ENCODE measurements at places on chromosomes 4 and X.
A peak's percentile ranks its signal among the peaks of the same experiment; 100 is the strongest.

GRCh38 chrX:55523356-55523755 lies 33.7 kb upstream of the USP51 start:
- DNase-seq = no peak

GRCh38 chrX:3815896-3816664 lies 102.6 kb upstream of the PRKX start:
- peak; percentile 32 for DNase-seq

GRCh38 chrX:14607446-14607985 lies 78.2 kb downstream of the GLRA2 start:
- no peak for DNase-seq

GRCh38 chr4:76892601-76893000 lies 5.3 kb downstream of the SOWAHB start:
- no peak for DNase-seq

- no peak for DNase-seq
These were observed 49.6 kb downstream of the KIT start for GRCh38 chr4:54707406-54707805.

- no peak for DNase-seq
These were observed 109.3 kb upstream of the USP9X start for GRCh38 chrX:40975951-40976350.

GRCh38 chr4:114399105-114399504 lies 199.5 kb upstream of the UGT8 start:
- DNase-seq = no peak

DNA sequence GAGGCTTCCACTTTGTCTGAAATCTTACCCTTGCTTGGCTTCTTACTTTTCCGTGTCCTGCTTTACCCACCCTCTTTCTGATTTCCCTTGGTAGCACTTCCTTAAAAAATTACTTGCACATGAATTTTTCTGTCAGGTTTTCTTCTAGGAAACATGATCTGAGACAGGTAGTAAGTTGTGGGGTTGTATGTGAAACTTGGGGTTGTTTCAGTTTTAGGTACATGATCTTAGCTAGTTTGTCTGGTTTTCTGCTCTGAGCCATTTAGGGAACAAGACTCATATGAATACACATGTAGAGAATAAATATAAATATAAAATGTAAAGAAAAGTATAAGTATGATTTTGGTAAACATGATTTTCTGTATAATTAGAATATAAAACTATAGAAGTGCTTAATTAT lies 17.4 kb upstream of the ARMCX2 start:
- DNase-seq = no peak

GRCh38 chrX:128599632-128600031 lies 547.4 kb upstream of the ACTRT1 start:
- no peak for DNase-seq

GRCh38 chrX:150339736-150340135 lies 23.4 kb upstream of the MAMLD1 start:
- no peak for DNase-seq

DNA sequence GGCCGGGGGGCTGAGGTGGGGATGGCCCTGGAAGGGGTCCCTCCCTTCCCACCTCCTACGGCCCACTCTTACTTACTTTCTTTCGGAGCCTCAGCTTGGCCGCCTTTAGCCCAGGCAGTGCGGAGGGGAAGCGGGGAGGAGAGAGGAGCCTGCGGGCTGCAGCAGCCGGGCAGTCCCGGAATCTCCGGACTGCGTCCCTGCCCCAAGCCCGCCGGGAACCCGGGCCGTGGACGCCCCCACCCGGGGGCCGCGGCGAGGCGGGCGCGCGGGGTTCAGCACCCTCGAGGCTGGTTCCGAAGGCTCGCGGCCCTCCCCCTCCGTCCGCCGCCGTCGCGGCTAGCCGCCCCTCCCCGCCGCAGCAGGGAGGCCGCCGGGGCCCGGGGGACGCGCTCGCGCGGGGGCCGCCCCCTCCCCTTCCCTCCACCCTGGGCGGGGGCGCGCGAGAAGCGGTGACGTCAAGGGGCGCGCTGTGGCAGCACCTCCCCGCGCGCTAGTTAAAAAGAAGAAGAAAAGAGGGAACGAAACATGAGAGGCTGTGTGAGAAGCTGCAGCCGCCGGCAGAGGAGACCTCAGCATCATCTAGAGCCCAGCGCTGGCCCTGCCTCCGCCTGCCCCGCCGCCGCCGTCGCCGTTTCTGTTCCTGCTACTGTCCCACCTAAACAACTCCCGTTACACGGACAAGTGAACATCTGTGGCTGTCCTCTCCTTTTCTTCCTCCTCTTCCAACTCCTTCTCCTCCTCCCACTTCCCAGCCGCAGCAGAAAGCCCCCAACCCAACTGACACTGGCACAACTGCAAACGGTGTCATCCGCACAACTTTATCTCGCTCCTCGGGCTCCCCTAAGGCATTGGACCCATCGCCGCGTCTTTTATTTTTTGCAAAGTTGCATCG lies at the start of gene HHIP:
Gene HHIP, plus strand, starts transcription at position 526 of the 892 bp plus-strand sequence. CDS start 520 bp downstream, outside the sequence.
- DNase-seq = peak; percentile 87

- no peak for DNase-seq
These were observed 7.6 kb upstream of the SLC2A9 start for GRCh38 chr4:10028910-10029309.

- DNase-seq = no peak
These were observed 64.9 kb upstream of the NPY2R start for GRCh38 chr4:155143512-155143911.

DNA sequence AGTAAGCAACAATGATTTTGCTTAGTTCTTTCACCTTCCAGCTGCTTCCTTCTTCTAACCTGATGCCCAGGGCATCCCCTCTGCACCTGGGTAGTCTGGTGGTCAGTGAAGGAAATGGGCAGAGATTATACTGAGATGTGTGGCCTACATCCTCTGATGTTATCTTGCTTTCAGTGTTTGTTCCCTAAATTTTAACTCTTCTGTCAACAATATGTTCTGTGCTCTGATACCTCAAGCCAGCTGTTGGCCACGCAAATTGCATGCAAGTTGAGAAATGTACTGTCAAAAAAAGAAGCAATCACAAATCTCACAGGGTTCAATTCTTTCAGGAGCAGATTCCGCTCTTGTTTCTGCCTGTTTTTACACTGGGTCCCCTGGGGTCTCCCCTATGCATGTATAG lies 73.8 kb downstream of the FBXW7 start:
- DNase-seq = no peak

DNA sequence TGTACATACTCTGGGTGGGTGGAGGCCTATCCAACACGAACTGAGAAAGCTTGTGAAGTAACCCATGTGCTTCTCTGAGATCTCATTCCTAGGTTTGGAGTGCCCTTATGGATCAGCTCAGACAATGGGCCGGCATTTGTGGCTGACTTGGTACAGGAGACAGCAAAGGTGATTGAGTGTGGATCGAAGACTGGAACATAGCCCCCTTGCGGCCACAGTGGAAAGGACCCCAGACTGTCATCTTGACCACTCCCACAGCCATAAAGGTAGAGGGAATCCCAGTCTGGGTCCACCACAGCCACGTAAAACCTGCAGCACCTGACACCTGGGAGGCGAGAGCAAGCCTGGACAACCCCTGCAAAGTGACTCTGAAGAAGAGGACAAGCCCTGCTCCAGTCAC lies 598.0 kb upstream of the AADAT start:
- no peak for DNase-seq

DNA sequence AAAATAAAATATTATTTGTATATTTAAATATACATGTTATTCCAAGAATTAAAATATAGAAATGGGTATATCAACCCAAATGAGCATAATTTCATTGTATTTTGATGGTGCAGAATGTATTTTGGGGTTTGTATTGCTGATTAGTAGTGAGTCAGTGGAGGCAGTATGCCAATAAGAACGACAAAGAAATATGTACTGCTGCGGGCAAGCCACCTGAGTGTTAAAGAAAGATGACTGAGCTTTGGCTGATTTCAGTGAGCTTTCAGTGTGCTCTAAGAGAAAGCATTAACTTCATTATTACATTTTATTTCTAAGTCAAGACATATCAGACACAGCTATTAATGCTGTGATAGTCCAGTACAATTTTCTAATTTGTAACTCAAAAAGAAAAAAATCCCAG lies 297.8 kb downstream of the ANK2 start:
- no peak for DNase-seq

DNA sequence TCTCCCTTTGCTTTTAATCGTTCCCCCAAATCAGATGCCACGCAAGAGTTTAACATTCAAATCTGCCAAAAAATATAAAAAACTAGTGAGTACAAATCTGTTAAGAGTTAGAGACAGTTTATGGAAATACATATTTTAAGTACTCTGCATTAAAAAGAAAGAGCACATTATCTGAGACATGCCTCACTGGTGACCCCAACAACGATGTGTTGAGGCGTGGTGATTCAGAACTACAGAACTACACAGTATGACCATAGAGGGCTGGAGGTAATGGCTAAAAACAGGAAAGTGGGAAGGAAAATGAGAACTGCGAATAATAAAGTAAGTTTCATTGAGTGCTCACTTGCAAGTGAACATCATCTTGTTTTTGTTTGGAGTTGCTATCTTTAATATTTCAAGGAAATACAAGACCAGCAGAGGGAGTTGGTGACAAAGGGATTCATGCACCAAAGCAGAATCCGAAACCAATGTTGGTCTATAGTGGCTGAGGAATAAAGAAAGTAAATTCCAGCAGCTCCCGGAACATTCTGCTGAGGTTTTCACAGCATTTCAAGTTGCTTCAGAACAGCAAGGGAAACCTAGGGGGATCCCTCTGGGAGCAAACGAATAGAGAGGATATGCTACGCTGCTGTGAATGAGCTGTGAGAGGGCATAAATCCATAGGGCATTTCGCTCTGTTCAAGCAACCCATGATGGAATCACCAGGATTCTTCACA lies 92.2 kb downstream of the DCHS2 start:
- peak; percentile 5 for DNase-seq

- no peak for DNase-seq
These were observed 157.0 kb downstream of the STIM2 start for GRCh38 chr4:27017623-27018022.

DNA sequence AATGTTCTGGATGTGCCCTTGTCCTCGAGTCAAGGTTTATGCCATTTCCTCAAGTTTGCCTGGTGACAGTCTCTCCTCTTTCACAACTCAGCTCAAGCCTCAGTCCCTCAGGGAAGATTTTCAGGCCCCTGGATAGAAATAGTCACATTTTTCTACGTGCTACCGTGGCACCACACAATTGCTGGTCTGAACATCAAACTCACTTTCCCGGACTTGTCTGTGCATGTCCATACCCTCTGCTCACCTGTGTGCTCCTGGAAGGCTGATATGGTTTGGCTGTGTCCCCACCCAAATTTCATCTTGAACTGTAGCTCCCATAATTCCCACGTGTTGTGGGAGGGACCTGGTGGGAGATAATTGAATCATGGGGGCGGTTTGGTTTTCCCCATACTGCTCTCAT lies 129.7 kb downstream of the HS3ST1 start:
- DNase-seq = no peak

- no peak for DNase-seq
These were observed 758 bp upstream of the NR3C2 start for GRCh38 chr4:148442832-148443511.

DNA sequence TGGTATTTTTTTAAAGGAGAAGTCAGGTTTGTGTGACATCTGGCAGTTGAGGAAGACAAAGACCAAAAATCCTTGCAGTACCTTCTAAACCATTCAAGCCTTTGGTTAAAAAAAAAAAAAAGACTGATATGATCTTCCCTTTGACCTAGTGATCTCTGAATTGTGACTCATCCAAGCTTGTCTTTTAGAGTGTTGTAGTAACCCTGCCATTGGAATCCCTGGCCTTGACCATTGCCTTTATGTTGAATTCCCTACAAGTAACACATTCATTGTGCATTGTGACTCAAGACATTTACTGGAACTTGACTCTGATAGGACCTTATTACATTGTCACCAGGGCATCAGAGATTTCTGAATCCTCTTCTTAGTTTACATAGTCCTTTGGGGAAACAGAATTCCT lies 1469.0 kb downstream of the TECRL start:
- no peak for DNase-seq

- peak; percentile 50 for DNase-seq
These were observed 1.7 kb downstream of the PHF8 start for GRCh38 chrX:54042609-54043021.

- no peak for DNase-seq
These were observed 3.3 kb downstream of the ITIH6 start for GRCh38 chrX:54794795-54795194.

GRCh38 chrX:39169976-39170375 lies 368.7 kb downstream of the MID1IP1 start:
- DNase-seq = no peak

- DNase-seq = no peak
These were observed 632.8 kb upstream of the AMOT start for GRCh38 chrX:113473418-113473817.

GRCh38 chr4:145843148-145843547 lies 95.5 kb downstream of the ZNF827 start:
- peak; percentile 27 for DNase-seq

DNA sequence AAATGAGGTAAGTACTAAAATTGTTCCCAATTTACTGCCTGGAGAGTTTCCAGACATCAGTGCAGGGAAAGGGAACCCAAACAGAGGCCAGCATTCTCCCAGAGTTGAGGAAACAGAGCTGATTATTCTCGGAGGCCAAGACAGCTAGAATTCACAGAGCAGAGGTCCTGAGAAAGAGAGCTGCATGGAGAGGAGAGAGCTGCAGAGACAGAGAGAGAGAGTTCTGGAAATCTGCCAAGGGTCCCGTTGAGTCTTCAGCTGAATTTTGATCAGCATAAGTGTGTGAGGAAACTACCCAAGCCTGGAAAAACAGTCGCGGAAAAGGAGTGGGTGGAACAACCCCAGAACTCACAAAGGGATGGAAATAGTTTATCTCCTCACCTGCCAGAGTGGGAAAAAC lies 43.8 kb upstream of the GPR173 start:
- DNase-seq = no peak

GRCh38 chrX:121571333-121571732 lies 523.9 kb downstream of the GLUD2 start:
- DNase-seq = no peak

- peak; percentile 88 for DNase-seq
These were observed 82.2 kb downstream of the STOX2 start for GRCh38 chr4:183986971-183987946.

All from brain microvascular endothelial cell (primary cell).